Fibroblast of upper back skin (primary cell): ENCODE measurements at places on chromosomes 5 and 9.

- DNase-seq, result peak; percentile 92
These were observed 195.3 kb upstream of the KLF9 start for GRCh38 chr9:70609542-70610286.

GRCh38 chr5:2158109-2158508, 275.4 kb upstream of the IRX4 start:
- no peak for DNase-seq

GRCh38 chr9:33431420-33431819, 16.0 kb downstream of the AQP3 start:
- no peak for DNase-seq

GRCh38 chr9:97565262-97565661, 63.8 kb downstream of the TMOD1 start:
- no peak for DNase-seq

DNA sequence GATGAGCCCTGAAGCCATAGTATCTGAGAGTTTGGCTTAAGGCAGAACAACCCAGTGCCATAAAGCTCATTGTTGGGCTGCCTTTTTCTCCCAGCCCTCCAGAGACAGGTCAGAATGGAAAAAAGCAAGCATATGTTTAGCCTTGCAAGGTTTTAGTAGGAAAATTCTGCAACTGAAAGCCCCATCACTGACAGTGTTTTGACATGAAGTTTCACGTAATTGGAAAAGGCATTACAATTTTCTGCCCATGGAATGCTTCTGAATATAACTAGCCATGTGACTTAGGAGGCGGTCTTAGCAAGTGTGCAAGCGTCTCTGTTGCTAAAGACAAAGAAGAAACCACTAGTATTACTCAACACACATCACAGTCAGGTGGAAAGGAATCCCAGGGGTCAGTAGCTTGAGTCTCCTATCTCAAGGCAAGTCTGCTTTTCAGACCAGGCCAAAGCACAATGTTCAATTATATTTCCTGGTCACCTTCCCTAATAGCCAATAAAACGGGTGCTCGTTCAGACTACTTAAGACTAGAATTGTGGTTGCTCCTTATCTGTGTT, 117.6 kb downstream of the CARTPT start:
- peak; percentile 27 for DNase-seq

GRCh38 chr5:395921-396530, 47.0 kb upstream of the EXOC3 start:
- no peak for DNase-seq

GRCh38 chr5:116032991-116033390, 719 bp downstream of the ARL14EPL start:
- DNase-seq, result no peak

DNA sequence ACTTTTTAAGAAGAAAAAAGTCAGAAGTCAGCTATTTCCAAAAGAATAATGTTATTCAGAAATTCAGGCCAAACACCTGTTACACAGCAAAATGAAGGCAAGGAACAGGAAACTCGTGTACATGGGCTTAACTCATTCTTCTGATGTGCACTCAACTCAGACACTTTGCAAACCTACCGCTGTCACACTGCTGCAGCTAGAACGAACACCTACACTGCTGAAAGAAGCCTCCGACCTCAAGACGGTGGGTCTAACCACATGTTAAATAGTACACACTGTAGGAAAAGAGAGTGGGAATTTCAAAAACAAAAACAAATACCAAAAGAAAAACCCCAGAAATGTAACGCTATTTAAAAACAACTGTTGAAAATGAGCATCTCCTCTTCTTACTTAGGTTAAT, 384.5 kb downstream of the IRX1 start:
- DNase-seq, result no peak

DNA sequence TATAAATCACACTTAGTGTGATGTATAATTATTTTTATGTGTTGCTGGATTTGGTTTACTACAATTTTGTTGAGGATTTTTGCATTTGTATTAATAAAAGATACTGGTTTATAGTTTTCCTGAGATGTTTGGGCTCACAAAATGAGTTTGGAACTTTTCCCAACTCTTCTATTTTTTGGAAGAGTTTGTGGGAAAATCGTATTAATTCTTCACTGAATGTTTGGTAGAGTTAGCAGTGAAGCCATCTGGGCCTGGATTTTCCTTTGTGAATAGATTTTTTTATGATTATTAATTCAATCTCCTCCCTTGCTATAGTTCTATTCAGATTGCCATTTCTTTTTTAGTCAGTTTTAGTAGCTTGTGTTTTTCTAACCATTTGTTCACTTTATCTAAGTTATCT, 201.7 kb upstream of the NFIL3 start:
- DNase-seq, result no peak

- DNase-seq, result peak; percentile 67
These were observed 48.8 kb upstream of the SLC25A51 start for GRCh38 chr9:37952731-37953130.

DNA sequence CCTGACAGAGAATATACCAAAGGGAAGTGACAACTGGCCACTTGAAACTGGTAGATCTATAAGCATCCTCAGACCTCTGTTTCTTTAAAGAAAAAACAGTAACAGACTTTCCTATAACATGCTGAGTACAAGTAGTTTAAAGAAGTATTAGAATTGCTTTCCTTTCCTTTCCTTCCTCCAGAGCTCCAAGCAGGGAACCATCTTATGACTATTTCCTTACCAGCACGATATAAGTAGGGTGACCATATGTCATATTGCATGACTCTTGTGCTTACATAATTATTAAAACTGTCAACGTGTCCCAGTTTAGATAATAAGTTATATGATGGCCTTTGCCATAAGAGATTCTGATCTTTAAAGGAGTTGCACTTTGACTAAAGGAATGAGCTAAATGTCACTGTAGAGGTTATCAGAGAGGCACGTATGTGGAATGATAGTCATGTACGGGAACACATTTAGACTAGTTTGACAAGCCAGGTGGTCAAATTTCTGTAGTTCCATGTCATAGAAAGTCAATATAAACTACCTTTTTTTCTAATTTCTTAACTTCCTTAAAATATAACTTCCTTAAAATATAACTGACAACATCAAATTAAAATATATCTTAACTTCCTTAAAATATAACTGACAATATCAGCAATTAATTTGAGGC, 212.7 kb upstream of the CD180 start:
- DNase-seq, result no peak

DNA sequence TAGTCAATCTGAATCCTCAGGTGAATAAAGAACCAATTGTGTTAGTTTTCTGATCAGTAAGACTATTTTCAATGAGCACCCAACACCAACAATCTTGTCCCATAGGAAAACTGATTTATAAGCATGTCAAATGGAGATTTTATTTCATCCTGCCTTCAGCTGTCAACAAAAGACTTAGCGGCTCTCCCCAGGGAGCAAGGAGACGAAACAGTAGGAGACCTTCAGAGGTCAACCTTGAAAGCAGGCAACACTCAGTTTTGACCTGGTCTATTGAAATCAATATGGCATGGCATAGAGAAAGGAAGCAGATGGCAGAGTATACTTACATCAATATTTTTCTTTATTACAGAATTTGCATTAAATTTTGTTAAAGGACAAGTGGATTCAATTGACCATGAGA, 34.1 kb downstream of the ZNF622 start:
- DNase-seq, result no peak

GRCh38 chr5:6377582-6377904, 804 bp downstream of the MED10 start:
- no peak for DNase-seq

GRCh38 chr5:174490728-174491127, 233.7 kb upstream of the MSX2 start:
- no peak for DNase-seq

- no peak for DNase-seq
These were observed 116.8 kb upstream of the TBC1D2 start for GRCh38 chr9:98372077-98372836.

DNA sequence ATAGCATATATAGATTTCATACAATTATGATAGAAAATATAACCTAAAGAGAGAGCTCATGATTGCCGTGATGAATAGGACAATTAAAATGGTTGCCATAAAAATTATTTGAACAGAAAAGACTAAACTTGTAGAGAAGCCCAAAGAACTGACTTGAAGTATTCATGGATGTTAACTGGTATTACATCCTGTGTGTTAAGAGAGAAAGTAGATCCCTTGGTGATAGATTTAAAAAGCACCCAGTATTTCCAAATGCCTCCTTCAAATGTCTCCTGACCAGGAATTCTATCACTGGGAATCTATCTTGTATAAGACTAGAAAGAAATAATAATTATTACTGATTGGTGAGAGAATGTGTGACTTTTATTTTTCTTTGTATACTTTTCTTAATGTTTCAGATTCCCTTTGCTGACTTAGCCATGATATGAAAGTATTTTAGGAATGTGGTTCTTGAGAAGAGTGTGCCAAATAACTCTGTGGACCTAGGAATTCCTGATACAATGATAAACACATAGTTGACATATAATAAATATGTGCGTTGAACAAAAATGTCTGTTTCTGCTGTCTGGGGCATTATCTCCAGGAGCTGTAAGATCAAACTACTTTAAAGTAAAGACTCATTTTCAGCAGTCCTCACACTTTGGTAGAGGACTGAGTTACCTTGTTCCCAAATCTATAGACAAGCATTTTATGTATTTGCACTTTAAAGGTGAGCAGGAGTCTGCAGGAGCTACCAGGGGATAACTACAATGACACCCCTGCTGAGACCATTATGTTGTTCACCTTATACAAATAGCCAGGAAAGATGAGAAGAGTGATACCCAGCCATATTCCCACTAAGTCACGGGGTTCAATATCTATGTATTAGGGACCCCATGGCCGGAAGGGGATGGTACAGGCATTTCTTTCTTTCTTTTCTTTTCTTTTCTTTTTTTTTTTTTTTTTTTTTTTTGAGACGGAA, 211.1 kb upstream of the TLE4 start:
- peak; percentile 82 for DNase-seq

DNA sequence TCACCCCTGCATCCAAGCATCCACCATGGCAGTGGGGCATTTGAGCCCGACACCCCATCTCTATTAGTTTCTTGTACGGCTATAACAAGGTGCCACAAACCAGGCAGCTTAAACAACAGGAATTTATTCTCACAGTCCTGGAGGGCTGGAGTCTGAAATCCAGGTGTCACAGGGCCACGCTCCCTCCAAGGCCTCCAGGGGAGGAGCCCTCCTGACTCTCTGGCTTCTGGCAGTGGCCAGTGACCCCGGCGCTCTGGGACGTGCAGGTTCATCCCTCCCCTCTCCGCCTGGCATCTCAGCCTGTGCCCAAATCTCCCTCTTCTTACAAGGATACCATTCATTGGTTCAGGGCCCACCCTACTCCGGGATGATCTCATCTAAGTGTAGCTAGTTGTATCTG, 394.5 kb upstream of the IRX1 start:
- DNase-seq, result no peak

- DNase-seq, result no peak
These were observed 1.6 kb downstream of the UNC13B start for GRCh38 chr9:35163413-35163812.

DNA sequence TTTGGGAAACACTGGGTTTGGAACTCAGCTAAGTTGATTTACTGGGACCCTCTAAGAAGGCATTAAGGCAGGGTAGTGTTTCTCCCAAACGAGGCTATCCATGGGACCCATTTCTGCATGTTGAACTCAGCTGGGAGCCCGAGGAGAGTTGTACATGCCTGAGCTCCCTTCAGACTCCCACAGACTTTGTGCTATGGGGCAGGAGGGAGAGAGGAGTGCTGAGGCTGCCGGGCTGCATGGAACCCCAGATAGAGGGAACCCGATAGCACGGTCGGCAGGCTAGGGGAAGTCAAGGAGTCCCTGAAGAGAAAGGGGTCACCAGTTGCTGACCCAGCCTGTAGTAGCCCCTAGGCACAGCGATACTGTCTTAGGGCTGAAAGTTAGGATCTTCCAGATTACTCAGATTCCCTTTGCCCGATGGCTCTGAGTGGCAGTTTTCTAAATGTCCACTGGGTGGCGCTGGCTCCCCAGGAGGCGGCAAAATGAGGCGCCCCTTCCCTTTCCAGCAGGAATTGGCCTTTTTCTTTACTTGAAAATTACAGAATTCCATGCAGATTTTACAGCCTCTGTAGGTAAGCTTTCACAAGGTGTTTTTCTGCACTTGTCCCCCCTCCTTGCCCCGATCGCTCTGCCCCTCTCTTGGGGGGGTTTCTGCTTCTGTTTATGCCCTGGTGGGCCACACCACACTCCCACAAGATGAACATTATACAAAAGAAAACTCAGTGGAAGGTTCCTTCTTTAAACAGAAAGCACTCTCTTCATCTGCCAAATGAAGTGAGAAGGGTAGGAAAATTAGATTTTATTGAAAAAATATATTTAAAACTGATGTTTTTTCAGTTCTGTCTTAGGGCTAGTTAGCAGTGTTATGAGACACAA, 17.8 kb downstream of the NANS start:
- peak; percentile 52 for DNase-seq

DNA sequence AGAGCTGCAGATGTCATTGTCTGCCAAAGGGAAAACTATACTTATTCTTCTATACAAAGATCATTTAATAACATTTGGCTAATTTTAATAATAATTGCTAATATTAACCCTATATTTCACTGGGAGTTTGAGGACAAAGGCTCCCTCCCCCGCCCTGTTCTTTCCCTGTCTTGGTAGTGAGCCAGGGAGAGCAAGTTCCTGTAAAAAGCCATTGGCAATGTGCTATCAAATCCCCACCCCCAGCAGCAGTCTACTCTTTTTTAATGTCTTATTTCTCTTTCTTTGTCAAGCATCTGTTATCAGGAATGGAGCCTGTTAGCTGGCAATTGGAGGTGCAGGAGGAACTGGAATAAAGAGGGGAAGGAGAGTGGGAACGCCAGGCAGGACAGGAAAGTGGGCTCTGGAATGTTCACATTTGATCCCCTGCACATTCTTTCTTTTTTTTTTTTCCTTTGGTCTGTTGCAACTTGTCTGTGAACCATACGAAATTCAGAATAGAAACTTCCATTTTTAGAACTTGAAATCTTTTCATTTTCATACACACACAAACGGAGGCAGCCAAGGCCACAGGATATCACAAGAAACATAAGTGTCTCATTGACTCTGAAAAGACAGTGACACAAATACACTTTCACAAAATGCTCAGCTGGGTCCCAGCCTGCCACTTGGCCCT, 664.8 kb upstream of the ZNF608 start:
- DNase-seq, result peak; percentile 70

GRCh38 chr5:147391781-147392180, 118.1 kb downstream of the DPYSL3 start:
- DNase-seq, result peak; percentile 75

GRCh38 chr9:83154087-83154736, 91.3 kb upstream of the RASEF start:
- peak; percentile 44 for DNase-seq

DNA sequence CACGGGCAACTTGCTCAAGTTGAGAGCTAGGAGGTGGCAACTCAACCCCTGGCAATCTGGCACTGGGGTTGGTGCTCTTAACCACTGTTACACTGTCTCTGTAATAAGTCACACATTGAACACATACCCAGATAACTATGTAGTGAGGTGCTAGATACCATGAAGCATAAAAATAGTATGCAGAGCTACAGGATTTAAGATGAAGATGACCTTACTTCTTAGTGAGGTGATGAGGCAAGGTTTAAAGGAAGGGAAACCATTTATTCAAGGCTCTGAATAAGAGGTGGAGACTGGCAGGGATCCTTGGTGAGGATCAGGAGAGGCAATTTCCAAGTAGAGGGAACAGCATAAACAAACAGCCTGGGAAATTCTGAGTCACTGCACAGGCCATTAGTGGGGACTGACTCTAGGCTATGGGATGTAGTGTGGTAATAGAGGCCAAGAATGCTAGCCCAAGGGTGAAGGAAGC, 67.6 kb upstream of the NR3C1 start:
- DNase-seq, result peak; percentile 66
